Esophagus squamous epithelium (tissue), 5 donors: ENCODE measurements at places on chromosomes 7 and 10.

DNA sequence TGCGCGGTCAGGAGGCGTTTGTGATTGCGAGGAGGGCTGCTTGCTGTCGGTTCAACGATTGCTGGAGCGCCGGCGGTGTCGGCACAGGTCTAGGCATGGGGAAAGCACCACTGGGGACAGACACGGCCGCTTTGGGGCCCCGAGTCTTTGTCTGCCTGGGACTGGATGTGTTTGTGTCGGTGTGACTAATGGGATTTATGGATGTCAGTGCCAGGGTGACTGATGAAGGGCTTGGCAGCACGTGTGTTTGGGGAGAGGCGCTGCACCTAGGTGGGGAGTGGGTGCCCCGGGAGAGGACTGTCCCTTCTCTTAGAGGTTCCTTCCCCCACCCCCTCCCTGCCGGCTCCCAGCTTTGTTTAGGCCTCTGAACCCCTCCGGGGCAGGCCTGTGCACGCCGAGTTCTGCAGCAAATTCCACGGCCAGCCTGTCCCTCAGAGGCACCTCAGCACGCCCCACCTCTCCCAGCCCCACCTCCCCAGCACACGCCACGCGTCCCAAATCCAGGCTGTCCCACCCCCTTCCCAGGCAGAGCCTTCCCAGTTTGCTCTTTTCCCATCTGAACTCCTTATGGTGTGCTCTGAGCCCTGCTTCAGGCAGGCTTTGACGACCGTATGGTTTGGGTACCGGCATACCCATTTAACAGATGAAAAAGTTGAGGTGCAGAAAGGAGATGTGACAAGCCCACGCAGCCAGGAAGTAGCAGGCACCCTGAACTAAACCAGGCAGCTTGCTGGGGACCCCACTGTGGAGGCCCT, 6.4 kb upstream of the TNRC18 start:
- no peak for DNase-seq

GRCh38 chr7:136496551-136496950, 371.9 kb upstream of the CHRM2 start:
- DNase-seq = no peak

- DNase-seq = no peak
Measured at GRCh38 chr10:60728056-60728455, 50.2 kb upstream of the CDK1 start.

DNA sequence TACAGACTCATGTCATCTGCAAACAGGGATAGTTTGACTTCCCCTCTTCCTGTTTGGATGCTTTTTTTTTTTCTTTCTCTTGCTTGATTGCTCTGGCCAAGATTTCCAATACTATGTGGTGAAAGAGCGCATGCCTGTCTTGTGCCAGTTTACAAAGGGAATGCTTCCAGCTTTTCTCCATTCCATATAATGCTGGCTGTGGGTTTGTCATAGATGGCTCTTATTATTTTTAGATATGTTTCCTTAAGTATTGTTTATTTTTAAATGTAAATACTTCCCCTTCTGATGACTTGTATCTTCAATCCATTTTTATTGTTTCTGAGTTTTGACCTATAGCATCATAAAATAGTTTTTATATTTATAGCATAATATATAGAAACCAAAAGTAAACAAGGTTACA, 17.9 kb downstream of the FAM237B start:
- no peak for DNase-seq

GRCh38 chr10:89954787-89955566, 253.6 kb downstream of the KIF20B start:
- DNase-seq = no peak

GRCh38 chr10:115963848-115964247, 309.2 kb downstream of the GFRA1 start:
- DNase-seq = no peak

DNA sequence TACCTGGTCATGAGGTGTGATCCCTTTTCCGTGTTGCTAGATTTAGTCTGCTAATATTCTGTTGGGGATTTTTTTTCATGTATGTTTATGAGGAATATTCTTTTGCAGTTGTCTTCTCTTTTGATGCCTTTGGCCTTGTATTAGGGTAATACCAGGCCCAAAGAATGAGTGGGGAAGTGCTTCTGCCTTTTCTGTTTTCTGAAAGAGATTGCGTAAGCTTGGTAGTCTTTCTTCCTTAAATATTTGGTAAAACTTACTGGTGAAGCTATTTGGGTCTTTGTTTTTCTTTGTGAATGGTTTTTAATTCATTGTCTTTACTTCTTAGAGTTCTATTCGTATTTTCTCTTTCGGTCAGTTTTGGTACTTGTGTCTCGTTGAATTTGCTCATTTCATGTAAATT, 51.1 kb downstream of the SHH start:
- no peak for DNase-seq

DNA sequence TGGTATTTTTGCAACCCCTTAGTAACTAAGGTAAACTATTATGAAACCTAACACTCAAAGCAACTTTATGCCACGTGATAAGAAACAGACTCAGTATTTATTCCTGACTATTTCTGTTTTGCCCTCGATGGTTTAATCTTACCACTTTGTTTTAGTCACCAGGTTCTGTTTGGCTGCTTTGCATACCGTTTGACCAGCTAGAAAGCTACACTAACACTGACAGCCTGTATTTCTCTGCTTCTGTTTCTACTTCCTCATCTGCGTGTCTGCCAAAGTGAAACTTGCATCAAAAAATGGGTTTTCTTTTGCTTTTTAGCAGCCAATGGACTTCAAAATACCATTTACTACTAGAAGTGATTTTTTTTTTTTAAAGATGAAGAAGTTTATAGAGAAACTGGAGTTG, 802.5 kb downstream of the GRM8 start:
- no peak for DNase-seq

DNA sequence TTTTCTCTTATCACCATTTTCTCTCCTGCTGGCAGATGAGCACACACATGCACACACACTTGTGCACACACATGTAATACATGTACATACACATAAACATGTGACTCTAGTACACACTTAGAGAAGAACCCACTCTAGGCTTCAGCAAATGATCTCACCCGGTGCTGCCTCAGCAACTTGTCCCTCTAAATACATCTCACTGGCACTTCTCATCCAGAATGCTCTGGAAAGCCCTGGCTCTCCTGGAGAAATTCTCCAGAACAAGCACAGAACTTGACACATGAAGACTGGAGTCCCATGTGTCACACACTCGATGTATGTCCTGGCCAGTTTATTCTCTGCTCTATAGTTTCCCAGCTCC, 254.9 kb downstream of the ELMO1 start:
- no peak for DNase-seq

DNA sequence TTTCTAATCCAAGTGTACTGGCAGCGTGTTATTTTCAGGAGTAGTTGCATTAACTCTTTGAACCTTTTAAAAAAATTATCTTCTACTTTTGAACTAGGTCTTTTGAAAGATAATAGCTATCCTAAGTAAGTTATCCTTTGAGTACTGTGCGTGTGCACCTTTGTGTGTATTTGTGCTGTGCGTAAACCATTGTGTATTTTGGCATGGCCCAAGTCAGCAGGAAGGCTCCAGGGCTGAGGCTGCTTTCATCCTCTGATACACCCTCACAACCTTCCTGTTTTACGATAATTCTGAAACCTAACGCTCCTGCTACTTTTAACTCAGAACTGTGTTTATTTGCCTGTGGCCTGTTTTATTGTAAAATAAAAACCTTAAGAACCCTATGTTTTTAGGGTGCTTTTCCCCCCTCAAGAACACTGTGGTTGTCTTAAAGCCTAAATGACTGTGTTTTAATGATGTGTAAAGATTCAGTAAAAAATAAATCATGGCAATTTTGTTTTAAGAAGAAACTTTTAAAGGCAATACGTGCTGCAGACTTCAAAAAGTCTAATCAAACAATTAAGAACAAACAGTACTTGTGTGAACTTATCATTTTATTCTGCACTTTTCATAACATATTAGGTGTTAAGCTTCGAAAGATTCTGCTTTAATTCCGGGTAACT, 57.5 kb downstream of the HDAC9 start:
- DNase-seq = no peak

DNA sequence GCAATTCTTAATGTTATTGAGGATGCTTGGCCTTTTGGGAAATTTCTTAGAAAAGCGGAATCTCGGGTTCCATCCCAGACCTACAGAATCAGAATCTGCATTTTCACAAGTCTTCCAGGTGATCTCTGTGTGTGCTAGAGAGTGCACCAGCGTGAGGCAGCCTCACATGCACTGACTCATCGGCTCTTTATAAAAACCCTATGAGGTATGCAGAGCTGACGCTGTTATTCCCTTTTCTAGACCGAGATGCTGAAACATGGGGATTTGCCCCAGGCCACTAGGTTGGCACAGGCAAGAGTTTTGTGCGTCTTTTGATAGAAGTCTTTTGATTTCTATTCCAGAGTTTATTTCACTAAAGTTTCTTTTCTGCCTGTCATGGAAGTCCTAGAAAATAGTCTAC, 61.2 kb downstream of the CDCA7L start:
- no peak for DNase-seq

DNA sequence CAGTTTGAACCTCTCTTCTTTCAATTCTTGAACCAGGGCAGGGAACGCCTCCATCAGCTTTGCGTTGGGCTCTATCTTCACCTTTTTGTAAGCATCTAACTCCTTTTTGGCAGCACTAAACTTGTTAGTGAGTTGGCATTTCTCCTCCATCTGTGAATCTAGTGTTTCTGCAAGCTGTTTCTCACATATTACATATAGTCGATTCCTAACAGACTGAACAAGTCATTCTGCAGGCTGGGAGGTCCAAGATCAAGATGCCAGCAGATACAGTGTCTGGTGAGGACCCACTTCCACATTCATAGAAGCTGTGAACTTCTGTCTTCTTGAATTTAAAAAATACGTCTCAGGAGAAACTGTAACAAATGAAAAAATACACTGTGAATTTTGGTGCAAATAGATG, 539.7 kb downstream of the ANKRD7 start:
- DNase-seq = no peak

- DNase-seq = no peak
Measured at GRCh38 chr7:94874036-94874785, 33.2 kb upstream of the PPP1R9A start.

DNA sequence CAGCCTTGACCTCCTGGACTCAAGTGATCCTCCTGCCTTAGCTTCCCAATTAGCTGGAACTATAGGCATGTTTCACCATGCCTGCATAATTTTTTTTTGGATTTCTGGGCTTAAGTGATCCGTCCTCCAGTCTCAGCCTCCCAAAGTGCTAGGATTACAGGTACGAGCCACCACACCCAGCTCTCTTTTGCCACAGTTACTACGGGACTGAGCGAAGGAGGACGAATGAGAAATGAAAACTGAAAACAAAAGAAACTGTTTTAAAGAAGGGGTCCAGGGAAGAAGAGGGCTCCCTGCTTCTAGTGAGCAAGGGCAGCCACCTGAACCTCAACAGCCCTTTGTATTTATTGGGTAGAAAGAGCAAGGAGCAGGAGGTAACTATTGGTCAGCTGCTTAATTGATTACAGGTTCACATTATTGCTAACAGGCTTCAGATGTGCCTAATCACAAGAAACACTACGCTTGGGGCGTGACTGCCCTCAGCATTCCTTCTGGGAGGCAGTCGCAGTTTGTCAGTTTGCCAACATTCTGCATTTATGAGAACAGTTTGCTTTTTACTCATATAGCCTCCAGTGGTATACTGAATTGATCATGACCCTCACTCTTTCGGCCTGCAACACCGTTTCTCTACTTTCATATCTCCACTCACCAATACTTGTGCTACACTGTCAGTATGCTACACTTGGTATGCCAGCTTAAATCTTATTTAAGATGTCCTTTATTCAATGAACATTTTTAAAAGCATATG, 676.8 kb downstream of the DNAJB9 start:
- DNase-seq = no peak

DNA sequence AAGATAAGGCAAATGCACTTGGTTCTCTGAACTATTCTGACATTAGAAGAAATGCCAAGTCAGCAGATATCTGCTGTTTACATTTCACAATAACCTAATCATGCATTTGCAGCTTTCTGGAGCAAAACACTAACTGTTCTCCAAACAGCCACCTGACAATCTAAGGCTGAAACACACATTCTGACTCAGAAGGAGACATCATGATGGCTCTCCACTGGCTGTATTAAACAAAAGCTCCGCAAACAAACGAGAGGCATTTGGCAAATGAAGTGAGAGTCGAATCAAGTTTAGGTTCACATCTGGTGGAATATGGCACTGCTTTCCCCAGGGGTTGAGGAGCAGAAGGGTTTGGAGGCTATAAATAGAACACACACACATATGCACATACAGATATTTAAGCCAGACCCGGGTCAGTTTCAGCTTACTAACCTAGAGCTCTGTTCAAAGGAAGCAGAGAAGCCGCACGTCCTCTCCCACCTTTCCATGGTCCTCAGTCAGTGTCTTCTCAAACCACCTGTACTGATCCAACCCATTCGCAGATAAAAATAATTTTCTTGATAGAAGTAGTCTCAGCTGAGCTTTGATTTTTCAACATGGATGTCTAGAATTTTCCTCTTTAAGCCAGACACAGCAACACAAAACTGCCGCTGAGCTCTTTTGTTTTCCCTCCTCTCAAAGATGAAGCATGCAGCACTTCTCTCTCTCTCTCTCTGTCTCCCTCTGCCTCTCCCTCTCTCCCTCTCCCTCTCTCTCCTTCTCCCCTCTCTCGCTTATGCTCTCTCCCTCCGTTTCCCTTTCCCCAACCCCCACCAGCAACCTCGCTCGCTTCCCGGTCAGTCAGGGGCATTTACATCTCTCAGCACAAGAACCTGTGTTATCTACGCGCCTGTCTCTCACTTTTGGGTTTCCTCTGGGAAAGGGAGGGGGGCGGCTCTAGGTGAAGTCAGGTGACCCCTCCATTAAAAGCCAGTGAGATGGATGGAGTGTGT, 682.8 kb downstream of the MAGI2 start:
- DNase-seq = no peak

DNA sequence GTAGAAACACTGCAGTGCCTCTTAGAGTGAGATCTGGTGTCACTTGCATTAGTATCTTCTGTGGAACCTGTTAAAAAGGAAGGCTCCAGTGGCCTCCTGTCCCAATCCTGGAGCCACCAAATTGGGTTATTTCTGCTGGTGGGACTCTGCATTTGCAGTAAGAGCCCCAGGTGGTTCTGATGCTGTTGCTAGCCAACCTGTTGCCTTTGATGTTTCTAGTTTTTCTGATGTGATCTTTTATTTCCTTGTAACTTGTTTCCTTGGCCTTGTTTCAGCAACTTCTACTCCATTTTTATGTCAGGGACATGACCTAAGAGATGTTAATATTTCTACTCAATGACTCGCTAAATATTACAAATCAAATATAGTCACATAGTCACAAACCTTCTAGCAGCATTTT, 12.5 kb upstream of the STN1 start:
- DNase-seq = no peak

DNA sequence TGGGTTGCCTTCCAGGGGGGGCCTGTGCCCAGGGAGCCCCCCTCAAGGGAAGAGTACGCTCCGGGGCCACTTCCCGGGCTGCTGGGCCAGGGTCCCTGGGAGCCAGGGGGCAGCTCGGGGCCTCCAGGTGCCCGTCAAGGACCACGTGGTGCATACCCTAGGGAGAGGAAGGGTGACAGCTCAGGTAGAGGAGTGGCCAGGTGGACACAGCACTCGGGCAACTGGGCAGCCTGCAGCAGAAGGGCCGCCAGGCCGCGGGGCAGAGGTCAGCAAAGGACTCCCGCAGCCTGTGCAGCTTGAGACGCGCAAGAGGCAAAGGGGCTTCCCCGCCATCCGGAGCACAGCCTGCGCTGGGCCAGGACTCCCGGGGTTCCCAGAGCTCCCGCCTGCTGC, 26.4 kb downstream of the AP5Z1 start:
- DNase-seq = no peak

- DNase-seq = no peak
Measured at GRCh38 chr10:96922978-96923948, 91.2 kb downstream of the LCOR start.

GRCh38 chr10:7601023-7601656, 65.6 kb downstream of the ITIH5 start:
- no peak for DNase-seq
